ENCODE measurements at places on chromosomes 7 and 10.

- peaks cover 3% of the 10 kb centered on the region for H3K4me1 ChIP-seq
- no peaks in the 10 kb centered on the region for H3K27me3 ChIP-seq
- H3K4me3 ChIP-seq = no peak overlapping the region
- DNase-seq = no peak
These were observed 89.9 kb upstream of the BTBD16 start for GRCh38 chr10:122181041-122181732.

DNA sequence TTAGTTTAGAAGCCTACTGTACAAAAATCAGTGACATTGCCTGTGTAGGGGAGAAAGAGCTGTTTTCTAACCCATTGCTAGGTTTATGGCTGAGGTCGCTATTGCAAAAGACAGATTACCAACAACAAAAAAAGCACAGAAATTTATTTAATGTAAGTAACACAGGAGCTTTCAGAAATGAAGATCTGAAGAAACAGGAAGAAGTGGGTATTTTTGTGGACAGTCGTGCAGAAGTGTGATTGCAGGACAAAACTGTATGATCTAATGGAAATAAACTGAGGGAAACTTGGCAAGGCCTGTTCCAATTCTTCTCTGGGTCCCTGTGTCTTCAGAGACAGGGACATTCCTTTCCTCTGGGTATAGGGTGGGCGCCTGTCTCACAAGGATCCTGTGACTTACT, 87.4 kb downstream of the APBB1IP start:
- H3K36me3 ChIP-seq = no peaks in the 10 kb centered on the region
- DNase-seq = no peak
- H3K4me1 ChIP-seq = no peaks in the 10 kb centered on the region
- H3K4me3 ChIP-seq = no peak overlapping the region

GRCh38 chr7:50142425-50143017, 49.5 kb upstream of the ZPBP start:
- no peak overlapping the region for H3K27ac ChIP-seq
- no peaks in the 10 kb centered on the region for H3K36me3 ChIP-seq
- DNase-seq = no peak
- H3K27me3 ChIP-seq = no peaks in the 10 kb centered on the region
- H3K4me1 ChIP-seq = no peaks in the 10 kb centered on the region

- no peaks in the 10 kb centered on the region for H3K27me3 ChIP-seq
- H3K27ac ChIP-seq = no peak overlapping the region
- H3K36me3 ChIP-seq = no peaks in the 10 kb centered on the region
- DNase-seq = no peak
- H3K4me3 ChIP-seq = no peak overlapping the region
- H3K4me1 ChIP-seq = peaks cover 3% of the 10 kb centered on the region
These were observed 51.6 kb downstream of the TES start for GRCh38 chr7:116261904-116262303.

DNA sequence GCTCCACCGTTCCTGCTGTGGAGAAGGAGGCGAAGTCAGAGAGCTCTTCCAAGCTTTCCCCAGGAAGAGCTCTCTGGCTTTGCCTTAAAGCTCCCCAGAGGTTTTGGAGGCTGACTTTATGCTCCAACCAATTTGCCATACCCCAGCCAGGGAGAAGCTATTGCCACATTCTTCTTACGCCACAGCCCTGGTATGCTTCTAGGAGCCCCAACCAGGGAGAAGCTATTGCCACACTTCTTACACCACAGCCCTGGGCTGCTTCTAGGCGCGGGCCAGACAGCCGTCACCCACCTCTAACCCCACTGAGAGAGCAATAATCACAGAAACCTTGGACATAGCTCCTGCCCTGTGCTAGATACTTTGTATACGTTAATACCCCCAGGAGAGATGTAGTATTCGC, 951 bp downstream of the ELOVL3 start:
- no peaks in the 10 kb centered on the region for H3K4me1 ChIP-seq
- H3K27ac ChIP-seq = no peak overlapping the region
- no peaks in the 10 kb centered on the region for H3K36me3 ChIP-seq
- no peak for DNase-seq
- H3K4me3 ChIP-seq = no peak overlapping the region
- H3K27me3 ChIP-seq = no peaks in the 10 kb centered on the region

DNA sequence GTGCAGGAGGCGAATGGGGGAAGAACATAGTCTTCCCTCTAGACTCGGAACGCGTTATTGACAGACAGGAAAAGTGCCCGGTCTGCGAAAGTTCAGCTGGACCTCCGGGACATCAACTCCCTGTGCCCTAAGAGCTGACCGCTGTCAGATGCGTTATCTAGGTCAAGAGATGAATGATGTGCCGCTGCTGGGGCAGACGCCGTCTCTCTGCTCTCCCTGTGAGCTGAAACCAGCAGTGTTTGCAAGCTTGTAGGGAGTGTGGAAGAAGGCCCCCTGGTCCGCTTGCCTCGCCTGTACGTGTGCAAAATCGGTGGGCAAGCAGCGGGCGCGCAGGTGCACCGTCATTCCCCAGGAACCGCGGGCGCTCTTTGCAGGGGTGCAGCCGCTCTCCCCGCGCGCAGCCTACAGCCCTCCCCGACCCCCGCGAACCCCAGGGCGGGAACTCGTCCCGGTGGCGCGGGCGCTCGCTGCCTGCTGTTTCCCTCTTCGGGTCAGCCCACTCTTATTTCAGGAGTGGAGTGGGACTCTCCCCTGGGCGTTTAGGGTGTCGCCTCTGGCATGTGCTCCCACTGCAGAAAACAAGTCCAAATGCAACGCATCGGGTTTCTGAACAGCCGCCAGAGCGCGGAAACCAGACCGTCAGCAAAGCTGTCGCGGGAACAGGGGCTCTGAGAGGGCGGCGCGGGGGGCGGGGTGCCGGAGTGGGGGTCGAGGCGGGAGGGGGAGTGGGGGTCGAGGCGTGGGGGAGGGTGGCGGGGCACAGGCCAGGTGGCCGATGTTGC, 1.8 kb upstream of the PFKFB3 start:
- peak overlapping the region; percentile 82 for H3K27ac ChIP-seq
- no peaks in the 10 kb centered on the region for H3K36me3 ChIP-seq
- DNase-seq = peak; percentile 84

Data from aorta (tissue), 5 donors.